ENCODE measurements at places on chromosomes 1 and 21. TPM values are rescaled to one million over a fixed set of nuclear protein-coding genes. Genes with fewer than 3 reads are reported as not detected.

PDXK gene
- 12.9 TPM for polyA plus RNA-seq

NUF2 gene
- polyA plus RNA-seq, result 2.9 TPM

OLIG1 gene
- 6.2 TPM for polyA plus RNA-seq

PEAR1 gene
- not detected for polyA plus RNA-seq

CASQ1 gene
- 18.4 TPM for polyA plus RNA-seq

FAM89A gene
- polyA plus RNA-seq, result 2.5 TPM

CEPT1 gene
- 17.1 TPM for polyA plus RNA-seq

C1orf21 gene
- 3.7 TPM for polyA plus RNA-seq

GJB3 gene
- 12.3 TPM for polyA plus RNA-seq

LCE2A gene
- polyA plus RNA-seq, result not detected

ACKR1 gene
- 3.5 TPM for polyA plus RNA-seq

SPRR1B gene
- polyA plus RNA-seq, result not detected

OR2T11 gene
- polyA plus RNA-seq, result not detected

RGS8 gene
- 310 TPM for polyA plus RNA-seq

ARTN gene
- polyA plus RNA-seq, result 0.36 TPM

CELA2A gene
- not detected for polyA plus RNA-seq

IRF2BP2 gene
- 38.9 TPM for polyA plus RNA-seq

FGR gene
- not detected for polyA plus RNA-seq

AGL gene
- 8.0 TPM for polyA plus RNA-seq

HJV gene
- not detected for polyA plus RNA-seq

ACTA1 gene
- polyA plus RNA-seq, result 1.1 TPM

TINAGL1 gene
- polyA plus RNA-seq, result not detected

FAM43B gene
- not detected for polyA plus RNA-seq

TLCD4 gene
- 7.4 TPM for polyA plus RNA-seq

MPZ gene
- not detected for polyA plus RNA-seq

PEX19 gene
- polyA plus RNA-seq, result 19.3 TPM

ILF2 gene
- polyA plus RNA-seq, result 91.4 TPM

CDC7 gene
- 23.9 TPM for polyA plus RNA-seq

AGO3 gene
- 5.2 TPM for polyA plus RNA-seq

TNFRSF8 gene
- polyA plus RNA-seq, result not detected

GJA9 gene
- not detected for polyA plus RNA-seq

CHODL gene
- 3.4 TPM for polyA plus RNA-seq

SPATA45 gene
- polyA plus RNA-seq, result 1.7 TPM

GBP7 gene
- not detected for polyA plus RNA-seq

MYBPH gene
- not detected for polyA plus RNA-seq

KRTAP13-2 gene
- not detected for polyA plus RNA-seq

ETNK2 gene
- polyA plus RNA-seq, result not detected

C1QB gene
- polyA plus RNA-seq, result not detected

IFI44 gene
- polyA plus RNA-seq, result 4.2 TPM

SEC22B gene
- 62.2 TPM for polyA plus RNA-seq

OPRD1 gene
- not detected for polyA plus RNA-seq
